Activated gamma-delta T cell (primary cell): ENCODE measurements at places on chromosomes 16 and 17.

DNA sequence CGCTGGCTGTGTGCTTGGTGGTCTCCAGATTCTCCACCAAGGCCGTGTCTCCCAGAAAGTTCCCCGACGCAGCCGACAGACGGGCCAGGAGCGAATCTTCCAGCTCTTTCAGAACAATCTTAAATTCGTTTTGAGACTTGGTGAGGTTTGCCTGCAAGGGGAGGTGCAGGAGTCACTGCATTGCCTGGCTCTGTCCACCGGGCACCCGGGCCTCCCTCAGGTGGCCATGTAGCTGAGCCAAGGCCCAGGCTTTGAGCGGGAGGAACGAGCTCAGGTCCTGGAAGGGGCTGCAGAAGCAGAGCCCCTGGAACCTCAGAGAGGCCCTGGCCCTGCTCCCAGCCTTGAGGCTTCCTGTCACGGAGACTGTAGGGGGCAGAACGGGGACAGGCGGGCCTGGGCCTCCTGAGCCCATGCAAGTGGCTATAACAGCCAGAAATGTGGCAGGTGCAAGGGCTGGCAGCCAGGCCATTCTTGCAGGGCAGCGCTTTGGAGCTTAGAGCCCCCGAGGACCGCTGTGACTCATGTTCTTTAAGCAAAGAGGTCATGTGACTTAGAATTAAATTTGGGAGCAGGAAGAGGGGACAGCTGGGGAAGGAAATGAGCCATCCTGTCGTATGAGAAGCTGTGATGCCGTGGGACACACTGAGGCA, 72.4 kb downstream of the PGS1 start:
- no peak for DNase-seq

- no peak for DNase-seq
Measured at GRCh38 chr16:85266857-85267256, 154.6 kb upstream of the CIBAR2 start.

- no peak for DNase-seq
Measured at GRCh38 chr16:6038941-6039645, 941.5 kb upstream of the EEF2KMT start.

DNA sequence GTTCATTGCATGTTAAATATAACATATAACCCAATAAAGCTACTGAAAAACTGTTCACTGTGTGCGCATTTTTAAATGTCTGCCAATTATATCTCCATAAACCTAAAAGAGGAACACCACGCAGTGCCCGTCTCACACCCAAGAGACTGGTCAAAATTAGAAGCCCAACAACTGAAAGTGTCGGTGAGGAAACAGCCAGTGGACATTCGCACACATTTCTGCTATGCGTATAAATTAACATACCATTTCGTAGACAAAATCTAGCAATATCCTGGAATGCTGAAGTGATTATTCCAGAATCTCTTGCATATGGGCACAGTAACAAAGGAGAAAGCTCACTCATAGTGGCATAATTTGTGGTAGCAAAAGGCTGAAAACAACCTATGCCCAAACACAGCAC, 55.9 kb downstream of the CPPED1 start:
- no peak for DNase-seq

- DNase-seq: no peak
Measured at GRCh38 chr17:63503341-63503705, 19.8 kb upstream of the KCNH6 start.

- no peak for DNase-seq
Measured at GRCh38 chr17:63675607-63676546, 24.0 kb downstream of the LIMD2 start.

- DNase-seq: no peak
Measured at GRCh38 chr17:83053021-83053681, 26.3 kb upstream of the METRNL start.

DNA sequence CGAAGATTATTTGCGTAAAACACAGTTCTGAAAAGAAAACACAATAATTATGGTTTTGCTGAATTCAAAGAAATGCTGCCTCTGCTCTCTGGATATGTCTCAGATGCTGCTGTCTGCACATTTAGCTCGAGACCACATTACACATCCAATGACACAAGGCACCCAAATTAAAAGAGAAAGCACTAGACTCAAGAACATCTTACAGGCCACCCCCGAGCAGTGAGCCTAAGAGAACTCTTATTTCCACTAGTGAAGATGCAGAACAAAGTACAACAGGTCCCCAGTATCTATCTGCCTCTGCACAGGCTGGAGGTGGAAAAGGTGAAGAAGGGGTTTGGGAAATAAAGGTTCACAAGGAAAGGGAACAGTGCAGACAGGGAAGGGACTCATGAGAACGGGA, 33.5 kb downstream of the GRB2 start:
- no peak for DNase-seq

- no peak for DNase-seq
Measured at GRCh38 chr17:62718429-62718828, 89.7 kb downstream of the MARCHF10 start.

GRCh38 chr16:69195369-69196029, 8.5 kb downstream of the SNTB2 start:
- no peak for DNase-seq

DNA sequence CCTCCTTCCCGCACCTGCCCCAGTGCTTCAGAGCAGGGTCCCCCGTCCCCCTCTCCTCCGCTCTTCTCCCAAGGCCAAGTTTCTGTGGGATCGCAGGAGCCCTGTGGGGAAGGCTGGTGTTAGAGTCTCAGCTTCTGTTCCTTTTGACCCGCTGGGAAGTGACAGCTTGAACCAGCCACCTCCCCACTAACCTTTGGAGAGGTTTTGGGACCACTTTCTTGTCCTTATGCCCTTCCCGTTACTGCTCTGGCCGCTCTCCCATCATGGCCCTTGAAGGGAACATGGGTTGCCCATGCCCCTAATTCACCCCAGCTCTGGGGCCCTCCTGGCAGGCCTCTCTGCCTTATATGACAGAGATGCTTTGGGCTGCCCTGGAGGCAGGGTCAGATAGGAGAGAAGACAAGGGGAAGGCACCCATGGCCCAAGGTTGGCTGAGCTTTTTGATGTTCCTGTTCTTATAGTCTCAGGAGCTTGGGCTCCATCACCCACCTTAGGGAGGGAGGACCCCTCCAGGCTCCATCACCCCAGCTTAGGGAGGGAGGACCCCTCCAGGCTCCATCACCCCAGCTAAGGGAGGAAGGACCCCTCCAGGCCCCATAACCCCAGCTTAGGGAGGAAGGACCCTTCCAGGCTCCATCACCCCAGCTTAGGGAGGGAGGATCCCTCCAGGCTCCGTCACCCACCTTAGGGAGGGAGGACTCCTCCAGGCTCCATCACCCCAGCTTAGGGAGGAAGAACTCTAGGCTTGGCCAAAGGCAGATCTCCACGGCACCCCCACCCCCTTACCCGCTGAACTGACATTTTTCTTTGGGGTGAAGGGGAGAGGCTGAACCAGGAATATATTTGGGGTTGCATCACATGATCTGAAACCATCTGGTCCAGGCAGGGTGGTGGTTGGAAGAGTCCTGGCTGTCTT, 45.0 kb downstream of the NT5M start:
- no peak for DNase-seq

DNA sequence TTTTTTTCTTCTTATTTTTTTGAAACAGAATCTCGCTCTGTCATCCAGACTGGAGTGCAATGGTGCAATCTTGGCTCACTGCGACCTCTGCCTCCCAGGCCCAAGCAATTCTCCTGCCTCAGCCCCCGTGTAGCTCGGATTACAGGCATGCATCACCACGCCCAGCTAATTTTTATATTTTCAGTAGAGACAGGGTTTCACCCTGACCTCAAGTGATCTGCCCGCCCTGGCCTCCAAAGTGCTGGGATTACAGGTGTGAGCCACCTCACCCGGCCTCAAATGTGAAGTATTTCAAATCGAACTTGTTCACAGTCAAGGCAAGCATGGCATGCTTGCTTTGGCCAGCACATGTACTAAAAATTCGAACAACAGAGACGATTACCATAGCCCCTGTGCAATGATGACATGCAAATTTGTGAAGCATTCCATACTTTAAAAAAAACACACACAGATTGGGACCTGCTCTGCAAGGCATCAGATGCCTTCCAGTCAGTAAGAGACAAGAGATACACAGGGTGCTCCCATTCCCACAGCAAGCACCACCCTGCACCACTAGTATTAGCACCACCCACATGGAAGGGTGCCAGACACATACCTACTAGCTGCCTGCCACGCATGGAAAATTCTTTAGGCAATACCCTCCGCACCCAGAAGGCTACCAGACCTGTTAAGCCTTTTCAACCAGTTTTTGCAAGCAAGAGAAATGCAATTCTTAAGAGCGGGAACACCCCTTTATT, 47.2 kb downstream of the ANKRD11 start:
- DNase-seq: no peak

DNA sequence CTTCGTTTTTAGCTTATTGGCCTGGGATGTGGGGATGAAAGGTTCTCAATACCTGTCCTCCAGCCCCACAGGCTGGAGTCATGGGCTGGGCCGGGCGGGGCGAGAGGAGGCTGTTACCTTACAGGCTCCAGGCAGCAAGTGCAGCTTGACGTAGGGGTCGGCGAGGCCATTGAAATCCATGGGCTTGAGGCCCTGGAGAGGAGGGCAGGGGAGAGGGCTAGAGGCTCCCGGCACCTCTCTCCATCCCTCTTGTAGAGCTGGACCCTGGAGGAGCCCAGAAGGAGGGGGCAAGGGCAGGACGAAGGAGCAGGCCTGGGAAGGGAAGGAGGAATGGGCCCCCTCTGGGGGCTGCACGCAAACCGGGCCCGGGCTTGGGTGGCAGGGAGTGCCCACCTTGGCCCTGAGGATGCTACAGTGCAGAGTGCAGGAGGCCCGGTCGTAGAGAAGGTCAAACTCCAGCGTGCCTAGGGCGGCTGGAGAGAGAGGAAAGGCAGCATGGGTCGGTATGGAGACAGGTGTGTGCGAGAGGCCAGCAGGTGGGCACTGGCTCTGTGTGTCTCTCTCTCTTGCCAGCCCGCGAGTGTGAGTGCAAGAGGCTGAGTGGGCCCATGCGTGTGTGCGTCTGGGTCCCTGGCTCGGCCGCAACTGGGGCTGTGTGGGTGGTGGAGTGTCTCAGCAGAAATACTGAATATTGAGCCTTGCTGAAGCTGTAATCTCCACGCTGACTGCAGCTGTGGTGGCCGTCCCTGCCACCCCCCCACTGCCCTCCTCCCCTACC, 1.6 kb downstream of the DOC2A start:
- no peak for DNase-seq

- no peak for DNase-seq
Measured at GRCh38 chr17:49817993-49818392, 29.5 kb downstream of the KAT7 start.

DNA sequence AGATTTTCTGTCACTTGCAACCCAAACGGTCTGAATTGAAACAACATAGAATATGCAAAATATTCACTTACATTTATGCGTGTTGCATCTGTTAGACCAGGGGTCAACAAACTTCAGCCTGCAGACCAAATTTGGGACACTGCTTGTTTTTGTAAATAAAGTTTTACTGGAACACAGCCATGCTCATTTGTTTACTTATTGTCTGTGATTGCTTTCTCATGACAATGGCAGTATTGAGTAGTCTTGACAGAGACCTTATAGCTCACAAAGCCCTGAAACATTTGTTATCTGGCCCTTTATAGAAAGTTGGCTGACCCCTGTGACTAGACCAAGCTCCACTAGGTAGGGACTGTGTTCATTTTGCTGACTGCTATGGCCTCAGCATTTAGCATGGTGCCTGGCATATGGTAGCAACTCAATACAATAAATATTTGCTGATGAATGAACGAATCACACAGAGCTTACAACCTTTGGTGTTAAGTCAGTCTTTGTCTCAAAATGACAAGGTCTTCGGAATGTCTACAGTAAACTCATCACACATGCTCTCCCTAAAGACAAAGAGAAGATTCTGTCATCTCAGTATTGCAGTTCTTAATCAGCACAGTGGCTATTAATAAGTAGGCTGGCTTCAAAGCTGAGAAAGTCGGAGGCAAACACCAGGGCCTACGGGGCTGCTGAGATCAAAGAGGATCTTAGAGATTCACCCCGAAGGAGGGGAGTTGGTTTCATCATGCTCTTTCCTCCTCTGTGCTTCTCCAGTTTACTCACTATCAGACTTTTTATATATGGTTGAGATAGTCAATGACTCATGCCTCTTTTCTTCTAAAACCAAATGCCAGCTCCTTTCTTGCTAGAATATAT, 95.2 kb upstream of the AXIN2 start:
- DNase-seq: no peak

GRCh38 chr17:57603978-57604377, 141.1 kb downstream of the CCDC182 start:
- DNase-seq: no peak

- DNase-seq: no peak
Measured at GRCh38 chr17:59825533-59826322, 67.0 kb downstream of the TUBD1 start.

GRCh38 chr16:2432286-2432685, 3.0 kb downstream of the CCNF start:
- no peak for DNase-seq

DNA sequence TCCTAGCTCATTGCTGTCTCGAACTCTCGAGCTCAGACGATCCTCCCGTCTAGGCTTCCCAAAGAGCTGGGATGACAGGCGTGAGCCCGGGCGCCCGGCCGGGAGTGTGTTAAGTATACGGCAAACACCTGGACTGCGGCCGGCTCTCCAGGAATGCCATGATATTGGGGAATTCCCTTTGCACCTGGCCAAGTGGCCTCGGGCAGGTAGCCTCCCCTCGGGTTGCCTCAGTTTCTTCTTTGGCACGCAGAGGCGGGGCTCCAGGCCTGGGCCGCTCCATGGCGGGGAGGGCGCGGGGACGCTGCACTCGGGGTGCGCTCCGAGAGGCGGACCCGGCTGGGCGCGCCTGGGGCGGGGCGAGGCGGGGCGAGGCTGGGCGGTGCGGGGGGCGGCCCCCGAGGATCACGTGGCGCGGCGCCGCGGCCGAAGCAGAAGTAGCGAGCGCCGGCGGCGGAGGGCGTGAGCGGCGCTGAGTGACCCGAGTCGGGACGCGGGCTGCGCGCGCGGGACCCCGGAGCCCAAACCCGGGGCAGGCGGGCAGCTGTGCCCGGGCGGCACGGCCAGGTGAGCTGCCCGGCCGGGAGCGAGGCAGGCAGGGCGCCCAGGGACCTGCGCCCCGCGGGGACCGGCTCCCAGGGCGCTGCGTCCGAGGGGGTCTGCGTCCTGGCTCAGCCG, at the start of gene PLCG2:
TSS of gene PLCG2 (plus strand) at position 431 of the 675 bp plus-strand sequence. CDS start 6,699 bp downstream, outside the sequence.
- peak; percentile 63 for DNase-seq

GRCh38 chr16:51450909-51451308, 299.8 kb upstream of the SALL1 start:
- DNase-seq: no peak

DNA sequence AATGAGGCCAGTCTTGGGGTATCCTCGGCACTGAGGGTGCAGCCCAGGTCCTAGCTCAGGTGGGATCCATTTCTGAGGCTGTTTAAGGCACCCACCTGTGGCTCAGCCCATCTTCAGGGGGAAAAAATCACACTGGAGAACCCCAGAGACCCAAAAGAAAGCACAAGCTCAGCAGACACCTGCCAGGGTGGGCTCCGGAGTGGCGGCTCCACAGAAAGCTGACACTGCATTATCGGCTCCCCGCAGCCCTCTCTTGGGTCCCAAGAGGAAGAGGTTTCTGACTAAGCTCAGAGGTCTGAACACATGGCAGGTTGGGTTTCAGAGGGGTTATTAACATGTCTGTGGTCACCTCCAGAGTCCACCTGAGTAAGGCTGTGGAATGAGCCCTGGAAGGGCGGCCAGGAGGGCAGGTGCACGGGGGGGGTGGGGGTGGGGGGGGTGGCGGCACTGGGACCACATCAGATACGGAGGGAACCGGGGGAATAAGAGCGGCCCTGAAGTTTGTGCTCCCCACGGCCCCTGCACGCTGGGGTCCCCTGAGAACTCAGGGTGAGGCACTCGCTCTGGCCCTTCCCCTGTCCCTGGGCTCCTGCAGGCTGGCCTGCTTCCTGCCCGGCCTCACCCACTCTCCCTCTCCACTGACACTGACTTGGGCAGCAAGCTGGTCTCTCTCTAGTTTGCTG, 79.5 kb downstream of the TIMM22 start:
- DNase-seq: no peak
